ENCODE measurements at places on chromosomes 5 and 9.

DNA sequence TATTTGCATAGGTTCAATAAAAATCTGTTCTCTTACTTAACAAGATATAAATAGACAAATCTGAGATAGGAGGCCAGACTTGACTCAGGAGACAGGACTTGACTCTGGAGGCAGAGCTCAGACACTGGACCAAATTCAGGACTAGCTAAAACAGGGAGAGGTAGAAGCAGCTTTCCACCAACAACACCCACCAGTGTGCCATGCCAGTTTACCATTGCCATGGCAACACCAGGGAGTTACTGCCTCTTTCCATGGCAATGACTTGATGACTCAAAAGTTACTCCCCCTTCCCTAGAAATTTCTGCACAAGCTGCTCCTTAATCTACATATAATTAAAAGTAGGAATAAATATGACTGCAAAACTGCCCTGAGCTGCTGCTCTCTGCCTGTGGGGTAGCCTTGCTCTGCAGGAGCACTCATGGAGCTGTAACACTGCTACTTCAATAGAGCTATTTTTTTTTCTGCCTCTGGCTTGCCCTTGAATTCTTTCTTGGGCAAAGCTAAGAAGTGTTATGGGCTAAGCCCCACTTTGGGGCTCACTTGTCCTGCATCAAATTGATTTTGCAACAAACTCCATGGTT is 473.0 kb downstream of the PLK2 start:
- DNase-seq = peak; percentile 34

- no peak for DNase-seq
Observed at GRCh38 chr5:2131826-2132496, 249.2 kb upstream of the IRX4 start.

DNA sequence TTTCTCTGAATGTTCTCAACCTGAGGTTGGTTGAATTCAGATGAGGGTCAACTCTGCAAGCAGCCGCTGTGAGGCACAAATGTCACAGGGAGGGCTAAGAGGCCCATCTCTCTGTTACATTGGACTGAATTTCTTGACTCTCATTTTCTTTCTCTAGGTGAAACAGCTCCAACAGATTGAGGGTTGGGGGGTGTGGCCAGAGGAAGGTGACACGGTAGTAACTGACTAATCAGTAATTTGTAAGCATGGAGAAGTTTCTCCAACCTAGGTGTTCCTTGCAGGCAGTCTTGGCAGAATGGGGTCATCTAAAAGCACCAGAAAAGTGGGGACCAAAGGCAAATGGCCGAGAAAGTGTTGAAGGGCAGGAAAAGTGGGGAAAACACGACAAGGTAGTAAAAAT is 16.8 kb downstream of the CCT5 start:
- no peak for DNase-seq

- no peak for DNase-seq
Observed at GRCh38 chr5:133885566-133885965, 82.9 kb downstream of the C5orf15 start.

GRCh38 chr9:134800791-134801339 is 79.7 kb upstream of the FCN2 start:
- DNase-seq = no peak

- DNase-seq = no peak
Observed at GRCh38 chr5:139399501-139400121, 4.3 kb downstream of the SPATA24 start.

DNA sequence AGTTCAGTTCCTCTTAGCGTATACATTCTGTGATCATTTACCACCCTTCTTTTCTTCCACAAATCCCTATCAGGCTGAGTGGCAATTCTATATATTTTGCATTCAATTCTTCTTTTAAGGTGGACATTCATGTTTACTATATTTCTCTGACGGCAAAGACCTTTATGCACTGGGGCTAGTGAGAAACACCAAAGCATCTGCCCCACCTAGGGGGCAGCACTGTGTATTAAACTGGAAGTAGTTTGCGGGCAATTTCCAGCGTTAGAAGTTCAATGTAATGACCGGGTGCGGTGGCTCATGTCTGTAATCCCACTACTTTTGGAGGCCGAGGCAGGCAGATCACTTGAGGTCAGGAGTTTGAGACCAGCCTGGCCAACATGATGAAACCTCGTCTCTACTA is 27.9 kb upstream of the FBXL7 start:
- no peak for DNase-seq

GRCh38 chr5:146717951-146718350 is 160.6 kb downstream of the PPP2R2B start:
- no peak for DNase-seq

DNA sequence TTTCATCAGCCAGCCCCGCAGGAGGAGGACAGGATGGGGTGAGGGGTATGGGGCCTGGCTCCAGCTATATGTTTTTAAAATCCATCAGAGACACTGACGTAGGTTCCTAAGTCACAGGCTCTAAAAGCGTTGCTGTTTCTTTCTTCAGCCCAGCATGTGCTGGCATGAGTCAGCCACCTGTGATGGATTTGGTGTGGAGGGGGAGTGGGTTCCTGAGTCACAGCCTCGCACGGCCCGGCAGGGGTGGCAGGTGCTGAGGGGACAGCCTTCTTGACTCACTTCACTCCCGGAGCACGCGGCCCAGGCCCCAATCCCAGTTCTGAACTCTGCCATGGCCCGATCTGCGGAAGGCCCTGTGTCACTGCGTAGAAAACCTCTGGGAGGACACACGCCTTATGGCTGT is 38.8 kb upstream of the RPL26L1 start:
- no peak for DNase-seq

- DNase-seq = no peak
Observed at GRCh38 chr5:148620696-148621095, 33.6 kb downstream of the HTR4 start.

DNA sequence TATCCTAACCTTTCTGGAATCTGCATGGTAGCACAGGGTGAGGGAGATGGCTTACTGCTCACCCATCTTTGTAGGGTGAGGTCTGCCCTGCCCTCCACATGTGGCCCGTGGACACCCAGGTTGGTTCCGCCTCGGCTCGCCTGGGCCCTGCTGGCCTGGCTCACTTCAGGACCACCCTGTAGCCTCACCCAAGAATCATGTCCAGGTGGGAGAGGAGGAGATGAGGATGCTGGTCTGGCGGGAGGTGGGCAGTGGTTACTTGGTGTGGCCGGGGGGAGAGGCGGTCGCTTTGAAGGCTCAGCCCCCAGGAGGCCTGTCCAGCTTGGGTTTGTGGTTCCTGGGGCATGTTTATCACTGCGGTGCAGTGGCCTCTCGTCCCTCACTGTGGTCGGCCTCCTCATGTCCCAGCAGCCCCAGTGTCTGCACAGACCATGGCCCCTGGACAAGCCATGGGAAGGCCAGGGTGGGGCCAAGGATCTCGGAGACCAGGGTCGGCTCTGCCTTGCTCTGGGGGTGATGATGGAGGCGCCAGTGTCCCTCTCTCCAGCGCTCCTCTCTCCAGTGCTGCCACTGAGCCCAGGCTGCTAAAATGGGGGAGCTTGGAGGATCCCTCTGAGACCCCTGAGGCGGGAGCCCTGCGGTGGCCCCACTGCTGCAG is 4.6 kb downstream of the OBP2B start:
- no peak for DNase-seq

DNA sequence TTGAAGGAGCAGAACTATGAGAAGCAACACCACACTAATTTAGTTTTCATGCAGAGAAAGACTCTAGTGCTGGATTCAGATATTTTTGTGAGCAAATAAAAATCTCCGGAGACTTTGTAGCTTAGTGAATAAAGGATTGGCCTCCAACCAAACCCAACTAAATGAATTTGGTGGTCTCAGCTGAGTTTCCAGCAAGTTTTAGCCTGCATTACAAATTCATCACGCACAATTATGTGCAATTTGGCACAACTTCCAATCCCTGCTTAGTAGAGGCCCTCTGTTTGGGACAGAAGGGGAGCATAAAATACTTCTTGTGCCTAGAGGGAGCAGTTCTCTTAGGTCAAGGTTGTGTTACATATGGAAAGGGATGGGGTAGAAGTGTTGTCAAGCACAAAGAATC is 112.3 kb upstream of the ADAMTSL1 start:
- no peak for DNase-seq

GRCh38 chr5:59218424-59219045 is 635.7 kb downstream of the RAB3C start:
- DNase-seq = no peak

DNA sequence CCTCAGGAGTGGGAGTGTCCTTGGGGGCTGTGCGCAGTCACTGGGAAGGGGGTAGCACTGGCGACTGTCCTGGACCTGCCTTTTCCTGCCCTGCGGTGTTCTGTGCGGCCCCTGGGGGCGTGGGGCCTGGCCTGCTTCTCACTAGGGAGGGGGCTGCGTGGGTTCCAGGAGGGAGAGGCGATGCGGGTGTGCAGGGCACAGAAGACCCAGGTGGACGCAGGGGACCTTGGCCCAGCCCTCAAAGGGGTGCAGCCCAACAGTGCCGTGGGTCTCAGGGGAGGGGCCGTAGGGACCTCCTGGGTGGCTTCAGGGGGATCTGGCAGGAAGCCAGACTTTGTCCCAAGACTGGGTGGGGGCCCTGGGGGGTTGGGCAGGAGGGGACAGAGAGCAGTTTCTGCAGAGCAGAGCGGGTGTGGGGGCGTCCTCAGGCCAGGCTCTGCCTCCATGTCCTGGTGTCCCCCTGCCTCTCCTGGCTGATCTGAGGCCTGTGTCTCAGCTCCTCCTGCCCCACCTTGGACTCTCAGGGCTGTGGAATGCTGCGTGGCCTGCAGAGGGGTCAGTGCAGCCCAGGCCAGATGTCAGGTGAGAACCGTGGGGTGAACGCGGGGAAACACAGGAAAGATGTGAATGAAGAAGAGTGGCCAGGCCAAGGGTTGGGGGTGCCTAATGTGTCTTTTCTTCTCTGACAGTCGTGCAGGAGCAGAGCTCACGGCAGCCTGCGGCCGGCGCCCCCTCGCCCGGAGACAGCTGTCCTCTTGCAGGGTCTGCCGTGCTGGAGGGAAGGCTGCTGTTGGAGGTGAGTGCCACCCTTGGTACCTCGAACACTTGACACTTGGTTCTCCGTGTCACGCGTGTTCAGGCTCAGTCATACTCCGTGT is 54.6 kb downstream of the AHRR start:
- no peak for DNase-seq

- DNase-seq = no peak
Observed at GRCh38 chr5:72147569-72147968, 40.3 kb downstream of the MAP1B start.

Measured in GM04503 (cell line).